ENCODE measurements at places on chromosomes 12 and 14.

DNA sequence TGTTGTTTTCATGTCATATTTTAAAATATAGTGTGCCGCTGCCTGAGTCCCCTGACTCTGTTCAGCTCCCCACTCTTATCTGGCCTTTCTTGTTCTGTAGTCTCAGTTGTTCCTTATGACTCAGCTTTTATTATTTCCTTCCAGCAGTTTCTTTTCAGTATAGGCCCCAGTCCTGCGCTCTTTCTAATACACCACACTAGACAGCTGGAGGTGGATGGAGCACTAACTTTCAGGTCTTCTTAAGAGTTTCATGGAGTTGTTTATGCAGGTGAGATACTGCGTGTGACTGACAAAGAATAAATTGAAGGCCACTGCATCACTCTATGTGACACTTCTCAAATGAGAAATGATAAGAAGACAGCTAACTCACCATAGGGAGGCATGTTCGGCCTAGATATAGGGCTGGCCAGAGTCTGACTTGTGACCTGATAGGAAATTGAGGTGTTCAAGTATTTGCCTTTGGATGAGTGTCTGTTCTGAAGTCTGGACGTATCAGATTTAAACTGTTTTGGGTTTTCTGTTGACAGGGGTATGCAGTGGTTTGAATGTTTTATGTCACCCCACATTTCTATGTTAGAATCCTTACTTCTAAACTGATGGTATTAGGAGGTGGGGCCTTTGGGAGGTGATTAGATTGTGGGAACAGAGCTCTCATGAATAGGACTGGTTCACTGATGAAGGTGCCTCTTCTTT is 60.8 kb upstream of the CLMN start:
- DNase-seq: no peak

DNA sequence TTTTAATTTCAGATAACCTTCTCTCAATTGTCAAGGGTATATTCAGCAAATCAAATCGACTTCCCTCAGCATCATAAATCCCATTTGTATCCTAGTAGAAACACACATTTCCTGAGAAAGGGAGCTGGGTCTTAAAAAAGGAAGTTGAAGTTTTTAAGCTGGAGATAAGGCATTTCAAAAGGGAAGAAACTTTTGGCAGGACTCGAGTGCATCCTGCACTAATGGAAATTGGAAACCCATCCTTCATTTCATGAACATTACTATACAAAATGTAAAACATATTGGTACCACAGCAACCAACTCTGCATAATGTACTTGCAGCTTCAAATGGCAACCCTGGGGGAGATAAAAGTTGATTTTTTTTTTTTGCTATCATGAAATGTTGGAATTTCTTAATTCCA is 23.7 kb upstream of the TMCC3 start:
- no peak for DNase-seq

GRCh38 chr14:30077946-30078345 is 150.3 kb upstream of the PRKD1 start:
- no peak for DNase-seq

DNA sequence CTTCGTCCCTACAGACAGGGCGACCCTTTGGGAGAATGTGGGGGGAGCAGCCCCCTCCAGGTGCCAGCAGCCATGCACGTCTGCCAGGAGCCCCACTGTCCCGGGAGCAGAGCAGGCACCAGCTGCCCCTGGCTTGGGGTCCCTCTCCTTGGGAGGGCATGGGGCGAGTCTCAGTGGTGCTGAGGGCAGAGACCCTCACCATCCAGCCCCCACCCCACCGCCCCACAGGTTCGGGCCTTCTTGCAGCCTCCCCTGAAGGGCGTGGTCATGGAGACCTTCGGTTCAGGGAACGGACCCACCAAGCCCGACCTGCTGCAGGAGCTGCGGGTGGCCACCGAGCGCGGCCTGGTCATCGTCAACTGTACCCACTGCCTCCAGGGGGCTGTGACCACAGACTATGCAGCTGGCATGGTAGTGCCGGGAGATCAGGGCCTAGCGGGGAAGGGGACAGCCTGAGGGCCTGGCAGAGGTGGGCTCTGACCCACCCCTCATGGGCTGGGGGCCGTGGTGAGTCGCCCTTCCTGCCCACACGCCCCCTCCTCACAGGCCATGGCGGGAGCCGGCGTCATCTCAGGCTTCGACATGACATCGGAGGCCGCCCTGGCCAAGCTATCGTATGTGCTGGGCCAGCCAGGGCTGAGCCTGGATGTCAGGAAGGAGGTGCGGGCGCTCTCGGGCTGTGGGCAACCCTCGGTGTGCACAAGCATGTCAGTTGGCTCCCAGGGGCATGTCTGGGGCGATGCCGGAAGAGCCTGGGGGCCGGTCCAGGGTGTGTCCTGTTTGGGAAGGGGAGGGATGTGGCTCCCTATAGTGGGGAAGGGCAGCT is 18.8 kb downstream of the ASPG start:
- DNase-seq: no peak

GRCh38 chr14:52873065-52873464 is 77.8 kb downstream of the FERMT2 start:
- DNase-seq: no peak

DNA sequence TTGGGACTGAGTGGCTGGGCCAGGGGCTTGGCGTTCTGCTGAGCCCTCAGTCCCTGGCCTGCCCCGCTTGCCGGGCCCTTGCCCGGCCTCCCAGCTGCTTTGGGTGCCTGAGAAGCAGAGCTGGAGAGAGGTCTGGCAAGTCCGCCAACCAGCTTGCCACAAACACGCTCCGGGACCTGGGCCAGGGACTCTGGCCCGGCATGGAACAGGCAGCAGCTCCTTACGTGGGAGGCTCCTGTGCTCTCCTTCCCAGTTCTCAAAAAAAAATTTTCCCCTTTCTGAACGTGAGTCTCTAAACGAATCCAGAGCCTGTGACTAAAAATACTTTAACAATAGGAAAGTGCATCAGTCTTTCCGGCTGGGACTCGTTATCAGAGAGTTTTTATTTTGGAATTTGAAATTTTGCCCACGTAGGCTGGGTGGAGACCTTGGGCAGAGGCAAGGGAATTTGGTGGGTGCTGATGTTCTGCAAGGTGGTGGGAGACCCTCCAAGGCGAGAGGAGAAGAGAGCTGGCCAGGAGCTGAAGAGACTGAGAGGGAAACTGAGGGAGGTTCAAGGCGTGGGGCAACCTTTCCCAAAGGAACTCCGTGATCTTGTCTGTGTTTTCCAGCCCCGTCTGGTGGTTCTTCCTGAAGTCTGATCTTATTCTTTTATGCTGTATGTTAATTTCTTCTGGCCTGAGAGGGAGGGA is 6.8 kb upstream of the NR4A1 start:
- DNase-seq: no peak

DNA sequence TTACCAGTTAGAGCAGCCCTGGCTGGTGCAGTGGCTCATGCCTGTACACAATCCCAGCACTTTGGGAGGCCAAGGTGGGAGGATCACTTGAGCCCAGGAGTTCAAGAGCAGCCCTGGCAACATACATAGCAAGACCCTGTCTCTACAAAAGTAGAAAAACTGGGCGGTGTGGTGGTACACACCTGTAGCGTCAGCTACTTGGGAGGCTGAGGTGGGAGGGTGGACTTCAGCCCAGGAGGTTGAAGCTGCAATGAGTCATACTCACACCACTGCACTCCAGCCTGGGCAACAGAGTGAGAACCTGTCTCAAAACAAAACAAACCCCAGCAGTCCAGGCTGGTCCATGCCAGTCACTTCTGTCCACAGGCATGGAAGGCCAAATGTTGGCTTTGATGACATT is 7.4 kb downstream of the COX14 start:
- DNase-seq: no peak

DNA sequence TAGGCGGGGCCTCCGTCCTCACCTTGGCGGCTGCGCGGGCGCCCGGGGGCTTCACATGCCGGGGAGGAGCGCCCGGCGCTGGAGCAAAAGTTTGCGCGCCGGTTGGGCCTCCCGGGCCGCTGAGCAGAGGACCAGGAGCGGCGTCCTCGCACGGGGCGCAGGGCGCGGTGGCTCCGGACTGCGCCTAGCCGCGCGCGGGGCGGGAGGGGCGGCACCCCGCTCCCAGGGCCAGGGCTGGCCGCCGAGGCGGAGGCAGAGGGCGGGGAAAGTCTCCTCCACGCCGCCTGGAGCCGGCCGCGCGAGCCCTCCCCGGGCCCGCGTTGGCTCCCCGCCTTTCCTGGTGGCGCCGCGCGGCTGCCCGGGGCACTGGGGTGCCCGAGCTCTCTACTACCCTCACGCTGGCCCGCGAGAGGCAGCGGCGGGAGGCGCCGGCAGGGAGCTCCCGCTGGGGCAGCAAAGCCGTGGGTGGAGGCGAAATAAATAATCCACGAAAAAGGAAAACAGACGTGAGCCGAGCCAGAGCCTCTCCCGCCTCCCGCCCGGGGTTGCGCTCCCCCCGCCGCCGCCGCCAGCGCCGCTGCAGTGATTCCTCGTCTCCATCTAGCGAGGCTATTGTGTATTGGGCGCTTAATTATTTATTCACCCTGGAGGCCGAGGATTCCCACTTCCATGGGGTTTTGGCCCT is 400 bp upstream of the PRIMA1 start:
- DNase-seq: no peak

- no peak for DNase-seq
Observed at GRCh38 chr12:92301356-92301755, 155.7 kb upstream of the BTG1 start.

DNA sequence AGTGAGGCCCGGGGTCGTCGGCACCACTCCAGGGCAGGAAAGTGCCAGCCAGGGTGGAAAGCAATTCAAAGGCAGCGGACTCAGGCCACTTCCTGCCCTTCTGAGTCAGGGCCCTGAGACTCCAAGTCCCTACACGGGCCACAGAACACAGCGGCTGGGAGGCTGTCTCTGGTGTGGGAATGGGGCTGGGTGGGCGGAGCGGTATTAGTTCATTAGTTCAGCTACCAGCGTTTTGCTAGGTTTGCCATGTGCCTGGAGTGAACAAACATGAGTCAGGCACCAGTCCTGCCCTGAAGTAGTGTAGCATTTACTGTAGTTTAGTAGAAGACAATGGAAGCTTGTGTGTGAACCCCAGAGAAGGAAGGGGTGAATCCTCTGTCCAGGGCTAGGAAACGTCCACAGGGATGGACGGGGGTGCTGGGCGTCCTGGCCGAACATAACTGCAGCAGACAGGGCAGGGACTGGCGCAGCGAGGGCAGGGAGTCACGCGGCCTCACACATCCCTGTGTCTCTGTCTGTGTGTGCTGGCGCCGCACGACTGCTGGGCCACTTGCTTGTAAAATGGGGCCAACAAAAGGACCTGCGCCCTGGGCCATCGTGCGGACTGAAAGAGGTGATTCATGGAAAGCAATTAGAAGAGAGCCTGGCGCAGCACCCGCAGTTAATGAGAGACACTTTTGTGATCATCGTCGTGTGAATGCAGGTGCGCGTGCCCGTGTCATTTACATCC is 186.4 kb upstream of the PRMT8 start:
- no peak for DNase-seq

DNA sequence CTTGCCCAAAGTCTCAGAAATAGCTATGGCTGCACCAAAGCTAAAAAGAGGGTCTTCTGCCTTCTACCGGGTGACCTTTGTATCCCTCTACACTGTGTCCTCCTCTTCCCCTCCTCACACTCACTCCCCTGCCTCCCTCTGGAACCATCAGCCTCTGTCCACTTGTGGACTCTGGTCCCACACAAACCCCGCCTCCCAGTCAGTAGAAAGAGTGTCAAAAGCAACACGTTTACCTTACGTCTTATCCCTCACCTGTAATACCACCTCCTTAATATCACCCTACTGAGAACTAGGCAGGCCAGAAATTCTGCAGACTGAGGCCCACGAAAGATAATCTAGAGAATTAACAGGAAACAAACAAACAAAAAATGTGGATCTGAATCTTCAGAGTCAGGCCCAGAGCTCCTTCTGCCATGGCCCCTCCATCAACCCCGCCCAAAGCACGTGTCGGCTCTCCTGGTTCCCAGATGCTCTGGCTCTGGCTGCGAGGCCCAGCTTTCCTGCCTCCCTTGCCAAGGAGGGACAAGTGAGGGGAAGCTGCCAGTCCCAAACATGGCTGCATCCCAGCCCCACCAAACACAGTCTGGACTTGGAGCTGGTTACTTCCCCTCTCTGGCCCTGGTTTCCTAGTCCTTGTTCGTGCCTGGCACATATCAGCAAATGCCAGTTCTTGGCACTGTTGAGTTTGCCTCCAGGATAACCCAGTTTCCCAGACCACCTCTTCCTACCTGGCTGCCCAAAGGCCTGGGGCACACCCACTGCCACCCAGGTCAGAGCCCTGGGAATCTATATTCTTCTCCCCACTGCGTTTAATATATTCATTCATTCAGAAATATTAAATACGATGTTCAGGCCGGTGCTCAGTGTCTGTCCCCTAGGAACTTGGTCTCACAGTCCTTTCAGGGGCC is 2.7 kb downstream of the ACTN1 start:
- no peak for DNase-seq

GRCh38 chr14:31212893-31213292 is 5.3 kb upstream of the HECTD1 start:
- DNase-seq: no peak

DNA sequence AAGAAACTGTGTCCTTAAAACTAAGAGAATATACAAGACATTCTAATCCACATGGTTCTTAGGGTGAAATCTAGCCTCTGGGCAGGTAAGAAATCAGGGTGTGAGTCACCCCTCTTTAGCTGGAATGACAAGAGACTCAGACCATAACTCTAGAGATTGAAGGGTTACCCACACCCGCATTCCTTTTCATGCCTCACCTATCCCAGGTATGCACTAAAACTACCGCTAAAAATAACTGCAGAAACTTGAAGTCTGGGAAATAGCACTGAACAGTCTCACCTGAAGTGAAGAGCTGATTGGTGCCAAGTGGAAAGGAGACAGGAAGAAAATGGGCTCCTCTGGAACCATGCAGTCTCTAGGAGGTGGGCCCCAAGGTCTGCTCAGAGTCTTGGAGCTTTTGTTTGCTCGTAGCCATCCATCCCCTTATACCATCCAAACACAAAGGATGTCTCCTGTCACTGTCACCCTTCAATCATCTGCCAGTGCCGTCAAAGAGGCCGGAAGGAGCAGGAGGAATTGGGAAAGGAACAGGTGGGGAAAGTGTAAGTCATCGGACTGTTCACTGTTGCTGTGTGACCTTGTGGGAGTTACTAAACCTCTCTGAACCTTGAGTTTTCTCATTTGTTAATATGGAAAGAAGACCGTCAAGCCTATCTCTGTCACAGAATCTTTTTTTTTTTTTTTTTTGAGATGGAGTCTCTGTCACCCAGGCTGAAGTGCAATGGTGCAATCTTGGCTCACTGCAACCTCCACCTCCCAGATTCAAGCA is 22.4 kb downstream of the DDX47 start:
- DNase-seq: no peak

GRCh38 chr12:24460099-24460498 is 488.8 kb downstream of the BCAT1 start:
- DNase-seq: no peak

DNA sequence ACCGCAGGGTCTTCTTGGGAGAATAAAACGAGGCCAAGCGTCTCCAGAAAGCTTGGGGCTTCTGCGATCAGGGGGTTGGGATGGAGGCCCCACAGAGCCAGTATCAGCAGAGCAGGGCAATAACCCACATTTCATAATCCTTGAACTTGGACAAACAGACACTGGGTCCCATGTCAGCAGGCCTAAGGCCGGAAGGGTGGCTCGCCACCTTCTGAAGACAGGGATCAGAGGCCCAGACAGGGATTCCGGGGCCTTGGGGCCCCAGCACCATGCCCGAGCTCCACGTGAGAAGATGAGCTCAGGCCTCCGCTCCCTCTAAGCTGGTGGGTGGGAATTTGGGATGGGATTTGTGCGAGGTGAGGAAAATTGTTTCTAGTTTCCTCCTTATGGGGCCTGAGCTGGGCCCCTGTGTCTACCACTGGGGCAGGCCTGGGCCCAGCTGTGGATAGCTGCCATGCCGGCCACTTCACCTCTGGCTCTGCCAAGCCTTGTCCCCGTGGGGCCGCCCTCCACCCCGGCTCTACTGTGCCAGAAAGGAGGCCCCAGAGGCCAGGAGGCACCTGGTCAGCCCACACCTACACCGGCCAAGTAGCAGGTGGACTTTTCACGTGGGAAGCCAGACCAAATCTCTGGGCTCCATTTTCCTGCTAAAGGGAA is 67.2 kb upstream of the DLK1 start:
- no peak for DNase-seq
